Activated naive CD8-positive, alpha-beta T cell treated with anti-CD3 and anti-CD28 coated beads, Interleukin-2, amount 10 ng/mL, durations not matched to agents 7 days and 5 days (primary cell): ENCODE measurements at places on chromosomes 1 and 21. TPM values are rescaled to one million over a fixed set of nuclear protein-coding genes. Genes with fewer than 3 reads are reported as not detected.

GPR153 gene
- total RNA-seq = 0.74 TPM

SLC50A1 gene
- total RNA-seq = 45.0 TPM

- peaks cover 65% of the 10 kb centered on the region for H3K36me3 ChIP-seq
- peaks cover 40% of the 10 kb centered on the region for H3K4me1 ChIP-seq
- DNase-seq = no peak
- peak overlapping the region; percentile 54 for H3K27ac ChIP-seq
These were observed 95.6 kb downstream of the PTPRC start for GRCh38 chr1:198734323-198735008.

DNA sequence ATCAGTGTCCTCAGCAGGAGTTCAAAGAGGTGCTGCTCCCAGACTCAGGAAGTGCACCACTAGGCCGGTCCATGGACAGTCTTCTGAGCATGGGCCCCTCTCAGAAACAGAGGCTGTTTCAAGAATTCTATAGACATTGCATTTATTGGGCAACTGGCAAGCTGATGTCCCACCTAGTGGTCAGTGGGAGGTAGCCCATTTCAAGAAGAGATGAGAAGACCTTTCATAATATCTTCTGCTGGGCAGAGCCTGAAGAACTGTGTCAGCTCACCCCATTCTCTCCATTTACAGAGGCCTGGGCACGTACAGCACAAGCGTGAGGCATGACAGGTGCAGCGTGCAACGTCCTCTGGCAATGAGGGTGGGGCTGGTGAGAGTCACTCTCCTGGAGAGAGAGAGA is 216.0 kb downstream of the DYRK1A start:
- H3K4me3 ChIP-seq = no peak overlapping the region
- no peak overlapping the region for H3K27ac ChIP-seq
- no peak for DNase-seq
- peaks cover 5% of the 10 kb centered on the region for H3K27me3 ChIP-seq
- H3K36me3 ChIP-seq = no peaks in the 10 kb centered on the region
- peaks cover 4% of the 10 kb centered on the region for H3K4me1 ChIP-seq

KCNN3 gene
- total RNA-seq = 0.06 TPM

DNA sequence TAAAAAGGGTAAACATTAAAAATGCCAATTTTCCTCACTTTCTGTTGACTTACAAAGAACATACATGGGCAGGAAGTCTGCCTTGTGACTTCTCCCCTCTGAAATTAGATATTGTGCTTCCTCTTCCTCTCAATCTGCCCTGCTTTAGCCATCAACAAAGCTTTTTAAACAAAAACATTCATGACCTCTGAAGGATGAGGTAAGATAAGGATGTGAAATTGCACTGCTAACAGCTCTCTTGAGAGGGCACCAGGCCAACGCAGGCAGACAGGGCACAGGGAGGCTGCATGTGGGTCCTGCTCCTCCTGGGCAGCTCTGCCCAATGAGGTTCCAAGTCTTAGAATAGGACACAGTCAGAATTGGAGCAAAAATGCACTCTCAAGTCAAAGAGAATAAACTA is 62.1 kb downstream of the DEGS1 start:
- H3K27me3 ChIP-seq = no peaks in the 10 kb centered on the region
- peaks cover 24% of the 10 kb centered on the region for H3K36me3 ChIP-seq
- DNase-seq = peak; percentile 56
- peak overlapping the region; percentile 45 for H3K4me3 ChIP-seq

- no peak for DNase-seq
- H3K4me3 ChIP-seq = peak overlapping the region; percentile 93
- H3K36me3 ChIP-seq = peaks cover 19% of the 10 kb centered on the region
- peaks cover 40% of the 10 kb centered on the region for H3K4me1 ChIP-seq
- H3K27ac ChIP-seq = peak overlapping the region; percentile 95
These were observed 564 bp downstream of the CTPS1 start for GRCh38 chr1:40980068-40980452.

DNA sequence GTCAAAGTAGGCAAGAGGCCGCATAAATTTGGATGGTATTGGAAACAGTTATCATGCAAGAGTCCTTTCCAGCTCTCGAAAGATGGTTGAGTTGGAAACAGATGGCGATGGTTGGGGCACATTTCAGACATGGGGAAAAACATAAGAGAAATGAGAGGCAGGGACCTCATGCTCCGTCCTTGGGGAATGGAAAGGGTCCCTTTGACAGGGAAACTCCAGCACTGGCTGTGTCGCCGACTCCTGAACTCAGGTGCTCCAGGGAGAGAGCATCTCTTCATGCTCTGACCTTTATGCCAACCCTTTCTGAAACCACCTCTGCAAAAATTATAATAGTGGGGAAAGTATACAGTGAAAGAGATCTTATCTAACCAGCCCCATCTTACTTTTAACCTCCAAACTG is 36.8 kb upstream of the COL6A2 start:
- no peaks in the 10 kb centered on the region for H3K36me3 ChIP-seq
- H3K4me3 ChIP-seq = no peak overlapping the region
- H3K27ac ChIP-seq = no peak overlapping the region
- DNase-seq = peak; percentile 8

DNA sequence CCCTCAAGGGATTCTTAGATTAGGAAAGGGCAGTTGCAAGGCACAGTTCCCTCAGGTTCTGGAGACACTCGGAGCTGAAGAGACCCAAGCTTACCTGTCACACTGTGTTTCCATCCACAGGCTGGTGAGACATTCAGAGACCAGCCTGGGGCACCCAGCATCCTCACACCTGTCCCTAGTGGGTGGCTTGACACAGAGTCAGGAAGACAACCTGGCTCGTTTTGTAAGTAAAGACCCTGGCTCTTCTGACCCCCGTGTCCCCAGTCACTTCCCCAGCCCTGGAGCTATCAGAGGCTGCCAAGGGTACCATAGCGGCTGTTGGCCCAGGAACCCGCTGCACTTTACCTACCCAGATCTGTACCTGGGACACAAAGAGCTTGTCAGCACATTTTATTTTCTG is 409.8 kb downstream of the MATN1 start:
- H3K4me1 ChIP-seq = no peaks in the 10 kb centered on the region
- H3K27me3 ChIP-seq = peaks cover 7% of the 10 kb centered on the region
- no peak overlapping the region for H3K27ac ChIP-seq
- H3K36me3 ChIP-seq = no peaks in the 10 kb centered on the region
- DNase-seq = no peak
- H3K4me3 ChIP-seq = no peak overlapping the region

KRTAP13-2 gene
- not detected for total RNA-seq

DNA sequence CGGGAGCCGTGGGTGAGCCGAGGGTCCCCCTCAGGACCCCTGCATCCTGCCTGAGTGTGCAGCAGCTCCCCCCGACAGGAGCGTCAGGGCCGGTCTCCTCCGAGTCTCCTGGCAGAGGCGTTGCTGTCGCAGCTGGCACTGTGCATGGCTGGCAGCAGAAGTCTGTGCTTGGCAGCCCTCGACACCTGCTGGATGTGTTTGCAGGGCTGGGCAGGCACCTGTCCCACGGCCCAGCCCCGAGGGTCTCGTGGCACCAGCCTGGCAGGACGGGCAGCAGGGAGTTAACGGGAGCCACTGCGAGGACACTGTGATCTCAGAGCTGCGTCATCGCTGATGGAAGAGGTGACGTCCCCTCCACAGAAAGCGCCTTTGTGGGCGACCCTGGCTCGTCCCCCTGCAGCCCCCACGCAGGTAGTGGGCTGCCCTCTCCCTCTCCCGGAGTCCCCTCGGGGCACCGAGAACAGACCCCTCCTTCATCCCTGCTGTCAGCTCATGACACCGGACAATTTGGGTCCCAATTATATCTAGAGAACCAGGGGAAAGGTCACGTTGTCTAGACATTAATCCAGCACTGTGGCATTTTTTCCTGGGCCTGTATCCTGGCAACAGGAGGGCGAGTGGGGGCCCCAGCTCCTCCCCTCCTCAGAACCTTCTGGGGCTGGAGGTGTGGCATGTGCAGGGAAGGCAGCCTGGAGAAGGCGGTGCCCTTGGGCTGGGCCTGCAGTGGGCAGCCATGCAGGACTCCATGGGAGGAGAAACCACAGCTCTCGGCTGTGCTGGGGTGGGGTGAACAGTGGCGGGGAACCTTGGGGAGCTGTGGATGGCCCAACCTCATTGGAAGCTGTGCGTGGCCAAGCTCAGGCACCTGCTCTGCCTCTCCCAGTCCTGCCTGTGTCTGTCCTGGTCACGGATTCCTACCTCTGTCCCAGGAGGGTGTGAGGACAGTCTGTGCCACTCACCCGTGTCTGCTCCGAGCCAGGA is 15.4 kb downstream of the COL18A1 start:
- H3K27me3 ChIP-seq = no peaks in the 10 kb centered on the region
- DNase-seq = no peak
- H3K4me3 ChIP-seq = no peak overlapping the region

DNA sequence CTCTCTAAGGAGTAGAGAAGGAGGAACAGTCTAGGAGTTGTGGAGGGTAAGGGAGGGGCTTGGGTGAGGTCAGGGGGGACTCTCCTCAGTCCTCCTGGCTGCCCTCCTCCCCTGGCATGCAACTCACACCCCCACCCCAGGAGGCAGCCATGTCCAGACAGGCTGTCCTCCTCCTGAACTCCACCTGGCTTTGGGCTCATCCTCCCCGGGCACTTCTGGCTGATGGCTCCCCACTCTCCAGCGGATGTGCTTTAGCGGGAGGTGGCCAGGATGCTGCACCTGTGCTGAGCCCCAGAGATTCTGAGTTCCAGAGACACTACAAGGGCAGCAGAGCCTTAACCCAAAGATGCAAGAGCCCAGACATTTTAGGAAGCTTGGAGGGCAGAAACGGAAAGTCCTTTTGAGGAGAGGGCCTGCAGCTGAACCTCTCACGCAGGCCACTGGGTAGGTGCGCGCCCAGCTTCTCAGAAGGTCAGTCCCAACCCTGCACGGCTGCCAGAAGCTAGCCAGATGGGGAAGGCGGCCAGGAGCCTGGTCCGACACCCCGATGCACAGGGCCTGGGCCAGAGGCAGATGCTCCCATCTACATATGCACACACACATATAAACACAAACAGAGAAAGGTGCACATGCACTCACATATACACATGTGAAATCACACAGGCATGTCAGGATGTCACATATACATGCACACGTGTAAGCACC is 83.4 kb downstream of the PDE9A start:
- peaks cover 13% of the 10 kb centered on the region for H3K36me3 ChIP-seq
- H3K4me1 ChIP-seq = peaks cover 46% of the 10 kb centered on the region
- H3K27ac ChIP-seq = peak overlapping the region; percentile 99
- DNase-seq = no peak
- H3K27me3 ChIP-seq = no peaks in the 10 kb centered on the region
- H3K4me3 ChIP-seq = no peak overlapping the region

- H3K27me3 ChIP-seq = peaks cover 11% of the 10 kb centered on the region
- no peaks in the 10 kb centered on the region for H3K36me3 ChIP-seq
- no peak for DNase-seq
- H3K27ac ChIP-seq = no peak overlapping the region
- peaks cover 5% of the 10 kb centered on the region for H3K4me1 ChIP-seq
- no peak overlapping the region for H3K4me3 ChIP-seq
These were observed 14.4 kb upstream of the FCRL5 start for GRCh38 chr1:157566484-157567300.

ITLN2 gene
- total RNA-seq = not detected
